ENCODE measurements at places on chromosomes 3 and 15.

- DNase-seq = no peak
Observed at GRCh38 chr3:176415661-176416295, 781.5 kb downstream of the TBL1XR1 start.

GRCh38 chr3:4495294-4496086 lies 2.3 kb downstream of the ITPR1 start:
- no peak for DNase-seq

GRCh38 chr3:69872783-69873378 lies 126.7 kb upstream of the SAMMSON start:
- no peak for DNase-seq

DNA sequence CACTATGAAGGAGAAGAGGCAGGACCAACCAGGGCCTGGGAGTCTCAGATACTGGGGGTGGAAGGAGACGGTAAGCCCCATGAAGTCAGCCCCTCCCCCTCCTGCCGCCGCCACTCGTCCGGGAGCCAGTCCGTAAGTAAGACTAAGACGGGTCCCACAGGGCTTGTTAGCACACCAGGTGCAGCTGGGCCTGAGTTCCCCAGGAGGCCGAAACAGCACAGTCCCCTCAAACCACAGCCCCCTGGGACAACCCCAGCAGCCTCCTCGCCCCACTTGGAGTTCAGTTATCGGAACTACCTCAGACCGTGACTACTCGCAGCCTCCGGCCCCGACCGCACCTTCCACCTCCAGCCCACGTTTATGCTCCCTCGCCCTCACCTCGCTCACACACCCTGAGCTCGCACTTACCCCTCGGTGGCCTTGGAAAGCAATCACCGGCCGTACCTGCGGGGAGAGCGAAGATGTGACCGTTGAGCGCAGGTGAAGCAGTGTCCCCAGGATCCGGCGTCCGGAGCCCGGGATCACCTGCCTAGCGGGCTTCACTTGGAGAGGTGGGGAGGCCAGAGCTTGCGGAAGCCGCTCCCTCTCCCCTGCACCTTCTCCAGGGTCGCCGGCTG lies 557 bp downstream of the ELL3 start:
- DNase-seq = peak; percentile 33

DNA sequence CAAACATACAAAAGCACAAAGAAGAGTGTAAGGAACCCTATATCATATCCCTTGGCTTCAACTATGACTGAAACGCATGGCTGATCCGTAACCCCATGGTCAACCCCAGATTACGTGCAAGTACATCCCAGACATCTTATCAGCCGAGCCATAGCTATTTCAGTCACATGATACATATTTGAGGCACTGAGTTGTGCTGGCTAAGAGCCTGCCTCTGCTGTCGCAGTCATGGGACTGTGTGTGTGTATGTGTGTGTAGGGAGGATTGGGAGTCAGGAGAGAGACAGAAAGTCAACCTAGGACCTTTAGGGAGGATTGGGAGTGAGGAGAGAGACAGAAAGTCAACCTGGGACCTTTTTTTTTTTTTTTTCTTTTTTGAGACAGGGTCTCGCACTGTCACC lies 8.4 kb downstream of the ST6GAL1 start:
- no peak for DNase-seq

- DNase-seq = no peak
Observed at GRCh38 chr3:129735638-129736037, 129.2 kb upstream of the PLXND1 start.

- DNase-seq = no peak
Observed at GRCh38 chr15:38954090-38954489, 389.5 kb upstream of the RASGRP1 start.

GRCh38 chr3:112651516-112651915 lies 10.6 kb upstream of the CCDC80 start:
- DNase-seq = no peak

DNA sequence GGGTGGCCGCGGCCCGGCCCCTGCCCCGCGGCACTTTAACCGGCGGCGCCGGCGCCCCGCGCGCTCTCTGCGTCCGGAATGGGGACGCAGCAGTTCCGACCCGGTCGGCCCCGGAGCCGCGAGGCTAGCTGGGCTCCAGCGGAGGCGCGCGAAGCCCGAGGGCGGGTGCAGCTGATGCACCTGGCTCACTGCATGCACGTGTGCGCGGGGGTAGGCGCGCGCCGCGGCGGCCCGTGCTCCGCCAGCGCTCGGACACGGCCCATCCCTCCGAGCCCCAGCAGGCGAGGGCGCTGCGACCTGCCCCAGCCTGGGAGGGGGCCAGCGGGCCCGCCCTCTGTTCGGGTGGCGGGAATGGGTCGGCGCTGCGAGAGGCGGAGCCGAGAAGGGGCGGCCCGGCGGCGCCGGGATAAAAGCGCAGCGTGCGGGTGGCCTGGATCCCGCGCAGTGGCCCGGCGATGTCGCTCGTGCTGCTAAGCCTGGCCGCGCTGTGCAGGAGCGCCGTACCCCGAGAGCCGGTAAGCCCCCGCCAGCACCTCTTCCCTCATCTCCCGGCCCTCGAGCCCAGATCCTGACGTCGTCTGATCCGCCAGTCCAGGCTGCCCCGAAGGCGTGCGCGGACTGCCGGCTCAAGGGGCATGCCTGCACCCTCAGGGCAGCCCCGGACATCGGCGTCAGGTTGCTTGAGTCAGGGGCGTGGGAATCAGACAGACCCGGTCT lies at the start of the genes CHDH and IL17RB:
CHDH (minus strand) TSS at position 286 of the 717 bp plus-strand sequence. CDS start 22,411 bp downstream, outside the sequence.
IL17RB (plus strand) TSS at position 435 of the 717 bp plus-strand sequence; CDS start at position 456, 21 bp downstream.
- no peak for DNase-seq

DNA sequence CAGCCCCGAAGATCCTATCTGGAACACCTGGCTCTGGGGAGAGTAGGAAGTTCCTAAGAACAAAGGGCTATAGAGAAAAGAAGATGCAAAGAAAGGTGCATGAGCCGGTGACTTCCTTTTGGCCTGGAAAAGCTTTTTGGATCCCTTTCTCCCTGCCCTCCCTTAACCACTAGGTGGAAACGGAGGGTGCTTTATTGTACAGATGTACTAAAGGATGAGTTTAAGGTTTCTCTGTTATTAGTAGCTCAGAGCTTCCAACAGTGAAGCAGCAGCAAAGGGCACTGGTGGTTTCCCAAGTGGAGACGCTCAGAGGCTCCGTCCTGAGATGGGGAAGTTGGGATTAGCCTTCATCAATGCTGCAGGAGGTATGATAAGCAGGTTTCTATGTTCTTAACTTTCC lies 5.9 kb upstream of the ADGRG7 start:
- no peak for DNase-seq

DNA sequence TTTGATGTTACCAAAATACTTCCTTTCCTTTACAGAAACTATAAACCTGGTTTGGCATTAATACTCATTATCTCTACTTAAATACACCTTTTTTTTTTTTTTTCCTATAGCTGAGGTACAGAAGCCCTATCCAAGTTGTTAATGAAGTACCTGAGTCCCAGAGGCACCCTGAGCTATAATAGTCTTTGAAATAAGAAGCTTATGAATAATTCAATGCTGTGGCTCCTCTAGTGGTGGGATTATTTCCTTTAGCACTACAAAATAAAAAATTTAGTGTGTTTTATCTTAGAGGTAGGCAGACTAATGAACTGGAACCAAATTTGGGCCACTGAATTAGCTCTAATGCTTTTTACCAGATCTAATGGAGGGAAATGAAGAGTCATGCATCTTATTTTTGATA lies 611.9 kb downstream of the EDEM1 start:
- no peak for DNase-seq

DNA sequence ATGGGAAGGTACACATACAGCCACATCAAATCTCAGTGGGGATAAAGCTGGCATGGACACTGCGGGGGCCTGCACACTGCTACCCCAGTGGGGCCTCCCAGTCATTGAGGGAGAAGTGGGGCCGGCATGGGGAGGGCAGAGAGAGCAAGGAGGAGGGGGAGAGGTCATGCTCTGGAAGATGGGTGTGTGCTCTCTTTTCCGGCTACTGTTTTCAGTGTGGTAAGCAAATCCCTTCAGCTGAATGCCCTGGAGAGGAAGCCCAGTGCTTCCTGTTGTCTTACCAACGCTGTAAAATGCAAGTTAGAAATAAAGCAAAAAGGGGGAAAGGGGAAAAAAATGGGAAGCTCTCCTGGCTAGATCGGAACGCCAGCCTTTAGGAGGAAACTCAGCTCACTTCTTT lies 30.8 kb downstream of the NRROS start:
- no peak for DNase-seq

GRCh38 chr3:37973246-37974054 lies 17.1 kb upstream of the VILL start:
- DNase-seq = no peak

DNA sequence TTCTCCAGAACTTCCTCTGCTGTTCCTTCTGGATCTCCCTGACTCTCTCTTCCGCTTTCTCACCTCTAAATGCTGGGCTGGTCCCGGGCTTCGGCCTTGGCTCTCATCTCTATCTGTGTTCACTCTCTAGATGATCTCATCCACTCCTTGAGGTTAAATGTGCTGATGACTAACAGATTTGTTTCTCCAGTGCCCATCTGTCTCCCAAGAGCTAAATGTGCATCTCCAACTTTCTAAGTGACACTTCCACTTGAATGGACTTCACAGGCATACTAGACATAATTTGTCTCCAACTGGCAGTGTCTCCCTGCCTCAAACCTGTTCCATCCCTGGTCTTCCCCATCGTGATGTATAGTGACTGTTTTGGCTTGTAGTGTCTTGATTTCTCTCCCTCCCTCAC lies 95.3 kb downstream of the ITPR1 start:
- DNase-seq = no peak

DNA sequence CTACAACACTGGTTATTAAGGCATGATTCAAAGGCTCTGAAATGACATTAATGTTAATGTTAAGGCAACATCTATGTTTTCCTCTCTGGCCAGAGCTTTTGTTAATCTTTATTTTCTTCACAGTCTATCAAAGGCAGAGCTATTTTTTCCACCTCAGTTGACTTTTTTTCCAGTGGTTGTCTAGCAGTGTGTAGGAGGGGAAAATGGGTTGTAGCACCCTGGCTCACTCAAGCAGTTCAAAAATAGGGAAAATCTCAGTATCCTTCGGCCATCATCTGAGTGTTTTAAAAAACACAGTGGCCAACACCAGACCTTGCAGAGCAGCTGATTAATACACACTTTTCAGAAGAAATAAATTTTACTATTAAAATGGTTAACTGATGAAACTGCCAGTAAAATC lies 21.4 kb downstream of the CBLB start:
- no peak for DNase-seq

- no peak for DNase-seq
Observed at GRCh38 chr3:156547637-156548036, 7.3 kb downstream of the SSR3 start.

GRCh38 chr15:77831986-77832385 lies 199.3 kb upstream of the LINGO1 start:
- DNase-seq = peak; percentile 4

- no peak for DNase-seq
Observed at GRCh38 chr3:99269606-99270351, 368.3 kb upstream of the DCBLD2 start.

GRCh38 chr3:56813653-56813960 lies 11.9 kb upstream of the ARHGEF3 start:
- no peak for DNase-seq

GRCh38 chr3:108507902-108508301 lies 2.5 kb downstream of the MYH15 start:
- no peak for DNase-seq

DNA sequence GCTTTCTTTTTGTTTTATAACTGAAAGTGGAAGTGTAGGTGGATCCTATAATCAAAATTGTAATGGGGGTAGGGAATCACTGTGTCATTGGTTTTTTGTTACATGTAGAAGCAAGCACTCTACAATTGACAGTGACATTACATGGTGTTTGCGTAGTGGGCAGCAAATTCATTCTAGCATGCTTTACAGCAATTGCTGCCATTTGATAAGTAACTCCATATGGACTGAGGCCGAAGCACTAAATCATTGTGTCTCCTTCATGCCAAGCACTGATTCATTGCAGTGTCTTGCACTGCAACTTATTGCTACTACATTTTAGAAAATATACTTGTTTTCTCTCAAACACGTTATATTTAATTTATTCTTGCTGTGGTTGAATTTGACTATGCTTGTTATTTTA lies 933.9 kb downstream of the NSUN3 start:
- no peak for DNase-seq

DNA sequence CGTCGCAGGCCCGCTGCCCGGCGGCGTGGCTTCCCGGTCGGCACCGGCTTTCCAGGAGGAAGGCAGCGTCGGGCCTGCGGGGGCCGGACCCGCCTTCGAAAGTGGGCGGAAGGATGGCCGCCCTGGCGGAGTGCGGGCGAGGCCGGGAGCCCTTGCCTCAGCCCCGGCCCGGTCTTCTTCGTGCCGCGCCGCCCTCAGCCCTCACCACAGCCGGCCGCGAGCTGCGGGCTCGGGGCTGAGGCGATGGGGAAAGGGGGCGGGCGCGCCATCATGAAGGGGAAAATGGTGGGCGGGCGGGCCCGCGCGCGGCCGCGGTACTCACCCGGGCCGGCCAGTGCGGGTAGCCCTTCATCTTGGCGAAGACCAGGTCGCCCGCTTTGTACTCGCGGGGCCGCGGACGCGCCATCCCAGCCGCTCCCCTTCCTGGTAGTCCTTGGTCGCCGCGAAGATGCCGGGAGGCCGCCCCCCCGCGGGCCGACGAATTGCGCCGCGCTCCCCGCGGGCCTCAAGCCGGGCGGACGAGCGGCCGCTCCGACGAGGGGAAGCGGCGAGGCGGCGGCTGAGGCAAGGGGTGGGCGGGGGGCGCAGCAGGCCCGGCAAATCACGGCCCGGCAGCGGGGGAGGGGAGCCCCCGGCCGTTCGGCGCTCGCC lies 489 bp downstream of the HDGFL3 start:
- DNase-seq = peak; percentile 26

GRCh38 chr3:163766112-163766511 lies 1312.2 kb downstream of the SI start:
- no peak for DNase-seq

GRCh38 chr3:72549761-72550581 lies 298.3 kb downstream of the SHQ1 start:
- peak; percentile 22 for DNase-seq

DNA sequence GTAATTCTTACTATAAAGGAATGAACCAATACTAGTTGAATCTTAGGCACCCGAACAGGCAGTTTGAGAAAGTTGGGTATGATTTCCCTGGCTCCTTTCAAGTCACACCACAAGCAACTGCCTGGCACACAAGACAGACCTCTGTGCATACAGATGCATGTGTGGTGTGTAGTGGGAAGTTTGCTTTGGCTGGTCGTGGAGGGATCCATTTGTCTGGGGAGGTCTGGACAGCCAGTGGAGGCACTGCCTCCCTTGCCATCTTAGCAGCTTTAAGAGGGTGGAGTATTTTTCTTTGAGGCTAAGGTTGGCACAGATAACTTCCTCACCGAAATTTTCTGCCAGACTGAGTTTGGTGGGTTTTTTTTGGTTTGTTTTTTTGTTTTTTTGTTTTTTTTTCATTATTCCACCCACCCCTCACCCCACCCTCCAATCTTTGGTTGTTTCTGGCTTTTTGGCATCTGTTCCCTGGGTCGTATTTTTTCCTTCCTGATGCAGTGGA lies 97.1 kb downstream of the TMEM212 start:
- DNase-seq = no peak

DNA sequence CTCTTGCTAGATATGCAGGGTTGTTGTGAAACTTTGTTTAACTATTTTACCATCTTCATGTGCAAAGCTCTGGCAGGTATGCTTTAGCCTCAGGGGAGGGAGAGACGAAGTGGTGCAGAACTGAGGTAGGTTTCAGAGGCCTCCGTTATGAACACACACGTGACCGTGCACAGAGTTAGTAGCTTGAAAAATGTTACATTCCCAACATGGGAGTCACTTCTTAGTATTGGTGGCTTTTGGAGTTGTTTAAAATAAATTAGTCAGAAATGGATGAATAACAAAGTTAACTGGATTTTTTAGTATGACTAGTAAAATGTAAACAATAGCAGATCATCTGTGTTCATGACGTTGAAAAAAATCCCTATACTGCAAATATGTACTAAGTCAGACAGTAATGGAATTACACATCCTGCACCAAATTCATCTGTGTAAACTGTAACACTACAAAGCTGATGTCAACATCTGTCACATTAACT lies 279.6 kb downstream of the KLF13 start:
- DNase-seq = no peak
